ENCODE measurements at places on chromosomes 3 and 15.

DNA sequence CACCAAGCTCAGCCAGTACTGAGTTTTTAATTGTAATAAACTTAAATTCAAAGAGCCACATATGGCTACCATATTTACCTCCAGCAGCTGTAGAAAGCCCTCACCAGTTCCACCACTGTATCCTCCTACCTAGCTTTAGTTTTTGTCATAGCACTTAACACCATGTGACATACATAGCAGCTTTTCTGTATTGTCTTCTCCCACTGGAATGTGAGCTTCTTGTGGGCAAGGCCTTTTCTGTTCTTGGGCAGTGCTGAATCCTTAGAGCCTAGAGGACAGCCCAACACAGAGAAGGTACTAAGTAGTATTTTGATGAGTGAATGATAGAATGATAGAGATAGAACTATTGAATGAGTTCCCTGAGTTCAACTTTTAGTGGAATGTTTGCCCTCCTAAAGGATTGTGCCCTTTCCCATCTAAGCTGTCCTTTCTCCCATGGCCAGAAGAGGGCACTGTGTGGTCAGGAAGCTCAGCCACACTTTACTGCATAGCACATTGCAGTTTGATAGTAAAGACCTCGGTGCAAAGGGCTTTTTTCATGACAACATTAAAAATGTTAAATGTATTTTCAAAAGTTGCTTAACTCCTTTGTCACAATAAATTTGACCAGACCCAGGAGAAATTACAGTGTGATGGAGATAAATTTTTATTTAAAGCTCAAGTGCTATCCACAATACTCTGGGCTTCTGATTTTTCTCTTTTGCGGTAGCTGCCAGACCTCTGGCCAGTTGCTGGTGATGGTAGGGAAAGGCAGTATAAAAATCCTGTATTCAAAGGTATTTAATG, 115.8 kb downstream of the GHSR start:
- peak; percentile 67 for DNase-seq

DNA sequence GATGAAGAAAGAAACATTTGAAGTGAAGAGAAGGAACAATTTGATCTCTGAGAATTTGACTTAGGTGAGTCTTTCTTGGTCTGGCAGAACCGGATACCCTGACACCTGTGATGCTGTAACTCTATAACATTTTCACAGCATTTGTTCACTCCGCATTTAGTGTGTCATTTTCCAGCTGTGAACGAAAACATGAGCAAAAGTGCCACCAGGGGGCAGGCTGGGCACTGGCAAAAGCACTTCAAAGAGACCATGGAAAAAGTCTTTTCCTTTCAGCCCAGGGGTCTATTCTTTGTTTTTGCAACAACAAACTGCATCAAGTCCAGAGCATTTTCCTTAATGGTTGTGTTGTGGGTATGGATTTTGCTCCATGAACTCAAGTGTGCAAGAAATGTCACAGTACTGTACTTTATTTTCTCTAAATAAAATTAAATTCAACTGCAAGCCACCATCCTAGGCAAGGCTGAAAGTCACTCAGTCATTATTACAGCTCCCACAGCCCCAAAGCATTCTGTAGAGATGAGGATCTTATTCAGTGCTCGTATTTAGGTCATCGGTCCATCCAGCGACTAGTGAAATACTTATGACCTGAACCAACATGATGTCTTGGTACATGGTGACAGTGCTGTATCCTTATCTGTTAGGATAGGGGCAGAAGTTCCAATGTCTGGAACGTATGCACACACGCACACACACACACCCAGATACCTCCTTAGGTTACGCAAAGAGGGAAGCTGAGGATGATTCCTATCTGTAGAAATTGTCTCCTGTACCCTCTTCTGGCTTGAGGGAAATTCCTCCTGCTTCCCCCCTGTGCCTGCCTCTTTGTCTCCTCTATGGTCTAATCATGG, 125.5 kb downstream of the GADL1 start:
- peak; percentile 23 for DNase-seq

DNA sequence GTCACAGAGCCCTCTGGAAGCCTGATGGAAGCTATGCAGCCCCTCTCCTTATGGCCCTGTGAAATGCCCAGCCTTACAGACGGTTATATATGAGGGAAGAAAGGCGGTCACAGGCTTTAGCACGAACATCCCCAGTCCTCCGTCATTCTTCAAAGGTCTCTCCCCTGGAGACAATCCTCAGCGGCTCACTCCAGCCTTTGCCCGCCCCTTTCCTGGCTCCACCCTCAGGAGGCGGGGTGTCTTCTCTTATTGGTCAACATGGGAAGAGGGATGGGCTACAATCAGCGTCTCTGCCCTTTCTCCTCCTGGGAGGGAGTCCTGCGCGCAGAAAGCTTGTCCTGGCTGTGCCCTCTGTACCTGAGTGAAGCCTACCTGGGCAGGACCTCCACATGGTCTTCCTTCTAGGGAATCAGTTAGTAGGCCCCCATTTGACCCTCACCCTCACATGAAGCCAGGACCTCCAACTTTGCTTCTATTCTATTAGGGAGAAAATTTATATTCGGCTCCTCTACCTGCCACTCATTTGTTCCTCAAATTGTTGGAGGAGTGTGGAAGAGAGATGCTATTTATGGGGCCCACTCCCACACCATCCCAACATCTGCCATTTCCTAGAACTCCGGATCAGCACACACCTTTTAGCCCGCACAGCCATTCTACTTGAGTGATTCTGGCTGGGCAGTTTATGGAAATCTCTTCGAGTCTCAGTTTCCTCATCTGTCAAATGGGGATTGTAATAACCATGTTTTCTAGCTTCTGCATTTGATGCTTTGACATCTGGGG, 112.9 kb upstream of the SLC6A11 start:
- peak; percentile 59 for DNase-seq

- peak; percentile 86 for DNase-seq
Observed at GRCh38 chr3:184711493-184712247, at the start of gene MAGEF1. TSS of gene MAGEF1 (minus strand) at chr3:184712064. CDS start at chr3:184711821, 243 bp downstream.

GRCh38 chr3:171377859-171378258, 82.3 kb downstream of the TNIK start:
- DNase-seq: no peak

- DNase-seq: no peak
Observed at GRCh38 chr3:159964166-159964973, 24.3 kb upstream of the IL12A start.

DNA sequence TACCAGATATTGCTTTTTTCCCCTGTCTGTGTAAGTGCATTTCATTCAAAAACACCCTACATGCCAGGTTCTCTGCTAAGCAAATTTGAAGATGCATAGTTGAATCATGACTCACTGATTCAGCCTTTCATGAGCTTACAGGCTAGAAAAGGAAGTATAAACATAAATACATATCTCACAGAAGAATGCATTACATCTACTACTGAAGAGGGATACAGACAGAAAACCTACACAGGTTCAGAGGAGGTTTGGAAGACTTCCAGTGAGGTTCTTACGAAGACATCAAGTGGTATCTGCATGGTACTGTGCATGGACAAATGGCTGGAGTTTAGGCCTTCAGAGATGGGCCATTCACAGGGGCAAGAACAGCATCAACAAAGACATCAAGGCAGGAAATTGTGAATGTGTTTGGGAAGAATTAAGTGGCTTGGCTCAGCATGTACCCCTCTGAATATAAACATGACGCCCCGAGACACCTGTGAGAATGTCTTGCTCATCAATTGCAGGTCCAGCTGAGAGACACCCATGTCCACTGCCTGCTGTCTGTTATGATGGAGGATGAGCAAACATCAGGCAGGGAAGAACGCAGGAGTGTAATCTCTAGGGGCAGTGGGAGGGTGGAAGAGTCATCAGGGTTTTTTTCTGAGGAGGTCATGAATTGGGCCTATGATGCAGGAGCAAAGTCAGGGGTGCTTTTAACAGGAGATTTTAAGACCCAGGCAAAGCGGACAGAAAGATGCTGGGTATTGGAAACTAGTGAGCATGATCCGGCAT, 105.1 kb upstream of the GALNT15 start:
- no peak for DNase-seq

DNA sequence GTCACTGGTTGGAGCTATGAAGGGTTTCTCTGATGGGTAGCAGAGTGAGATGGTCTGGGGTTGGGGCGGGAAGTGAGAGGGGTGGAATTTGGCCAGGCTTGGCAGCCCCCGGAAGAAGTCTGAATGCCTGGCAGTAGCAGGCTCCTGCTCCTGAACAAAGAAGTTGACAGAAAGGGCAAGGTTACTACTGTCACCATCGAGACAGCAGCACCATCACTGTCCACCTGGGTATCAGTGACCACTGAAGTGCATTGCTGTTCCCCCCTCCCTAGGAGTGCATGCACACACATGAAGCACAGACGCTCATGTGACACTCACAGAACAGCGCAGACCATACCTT, 42.9 kb downstream of the COLQ start:
- DNase-seq: no peak

- no peak for DNase-seq
Observed at GRCh38 chr3:195048059-195048905, 222.7 kb downstream of the XXYLT1 start.

DNA sequence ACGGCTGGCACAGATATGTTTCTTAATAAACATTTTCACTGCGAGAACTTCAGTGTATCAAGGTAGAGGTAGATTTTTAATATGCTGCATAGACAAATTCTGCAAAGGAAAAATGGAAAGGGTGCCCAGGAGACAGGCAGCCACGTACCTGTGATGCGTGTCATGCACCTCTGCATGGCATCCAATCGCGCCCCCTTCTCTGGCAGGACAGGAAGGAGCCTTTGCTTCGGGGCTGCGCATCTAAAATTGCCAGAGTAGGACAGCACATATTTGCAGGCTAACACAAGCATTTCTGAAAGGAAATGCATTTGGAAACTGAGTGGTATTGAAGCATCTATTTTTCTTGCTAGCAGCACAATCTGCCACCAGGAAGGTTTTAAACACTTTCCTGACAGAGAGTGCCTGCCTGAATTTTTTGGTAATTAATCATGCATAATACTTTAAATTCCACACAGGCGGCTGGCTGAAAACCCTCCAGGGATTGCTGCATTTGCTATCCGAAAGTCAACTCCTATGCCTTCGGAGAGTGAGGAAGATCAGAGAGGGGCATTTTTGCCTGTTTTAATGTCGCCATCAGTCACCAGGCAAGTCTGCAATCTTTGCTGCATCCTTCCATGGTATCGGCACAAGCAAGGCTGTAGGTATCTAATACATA, 165.1 kb upstream of the ATP10A start:
- no peak for DNase-seq

GRCh38 chr3:12483872-12484197, 445 bp upstream of the TSEN2 start:
- DNase-seq: no peak

GRCh38 chr15:25185156-25185710, 230.4 kb downstream of the SNRPN start:
- no peak for DNase-seq

DNA sequence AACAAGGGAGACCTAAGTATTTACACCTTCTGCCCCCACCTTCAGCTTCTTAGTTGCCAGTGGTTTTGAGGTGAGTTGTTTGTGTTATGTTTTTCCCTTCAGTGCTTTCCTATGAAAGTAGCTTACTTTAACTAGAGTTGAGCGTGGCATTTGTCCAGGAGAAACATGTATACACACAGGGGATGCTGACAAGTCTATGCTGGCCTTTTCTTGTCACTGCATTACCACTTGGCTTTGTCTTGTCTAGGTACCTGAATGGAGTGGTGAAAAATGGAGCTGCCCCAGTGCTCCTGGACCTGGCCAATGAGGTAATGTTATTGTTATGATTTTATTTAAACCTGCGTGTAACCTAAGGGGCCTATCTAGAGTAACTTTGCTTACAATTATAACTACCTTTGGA, 74.4 kb downstream of the CDIN1 start:
- no peak for DNase-seq

DNA sequence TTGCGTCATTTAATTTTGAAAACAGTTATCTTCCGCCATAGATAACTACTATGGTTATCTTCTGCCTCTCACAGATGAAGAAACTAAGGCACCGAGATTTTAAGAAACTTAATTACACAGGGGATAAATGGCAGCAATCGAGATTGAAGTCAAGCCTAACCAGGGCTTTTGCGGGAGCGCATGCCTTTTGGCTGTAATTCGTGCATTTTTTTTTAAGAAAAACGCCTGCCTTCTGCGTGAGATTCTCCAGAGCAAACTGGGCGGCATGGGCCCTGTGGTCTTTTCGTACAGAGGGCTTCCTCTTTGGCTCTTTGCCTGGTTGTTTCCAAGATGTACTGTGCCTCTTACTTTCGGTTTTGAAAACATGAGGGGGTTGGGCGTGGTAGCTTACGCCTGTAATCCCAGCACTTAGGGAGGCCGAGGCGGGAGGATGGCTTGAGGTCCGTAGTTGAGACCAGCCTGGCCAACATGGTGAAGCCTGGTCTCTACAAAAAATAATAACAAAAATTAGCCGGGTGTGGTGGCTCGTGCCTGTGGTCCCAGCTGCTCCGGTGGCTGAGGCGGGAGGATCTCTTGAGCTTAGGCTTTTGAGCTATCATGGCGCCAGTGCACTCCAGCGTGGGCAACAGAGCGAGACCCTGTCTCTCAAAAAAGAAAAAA, 1.2 kb downstream of the B2M start:
- no peak for DNase-seq

- peak; percentile 11 for DNase-seq
Observed at GRCh38 chr15:92118162-92118935, 264.8 kb downstream of the SLCO3A1 start.

- no peak for DNase-seq
Observed at GRCh38 chr3:22476976-22477375, 726.0 kb upstream of the ZNF385D start.

DNA sequence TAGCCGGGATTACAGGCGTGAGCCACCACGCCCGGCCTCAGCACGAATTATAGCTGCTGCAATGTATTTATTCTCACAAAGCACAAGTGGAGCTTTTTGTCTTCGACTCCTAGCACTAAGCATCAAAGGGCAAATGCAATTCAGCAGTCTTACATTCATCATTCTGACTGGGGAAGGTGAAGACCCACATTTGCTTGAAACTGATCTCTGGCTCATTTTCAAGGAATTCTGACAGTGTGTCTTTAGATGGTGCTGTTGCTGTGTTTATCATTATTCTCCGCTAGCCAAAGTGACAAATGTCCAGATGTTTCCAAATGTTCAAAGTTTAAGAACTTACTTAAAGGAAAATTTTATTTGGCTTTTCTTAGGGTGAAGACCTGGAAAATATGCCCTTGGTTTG, 55.9 kb downstream of the SGO1 start:
- peak; percentile 19 for DNase-seq

DNA sequence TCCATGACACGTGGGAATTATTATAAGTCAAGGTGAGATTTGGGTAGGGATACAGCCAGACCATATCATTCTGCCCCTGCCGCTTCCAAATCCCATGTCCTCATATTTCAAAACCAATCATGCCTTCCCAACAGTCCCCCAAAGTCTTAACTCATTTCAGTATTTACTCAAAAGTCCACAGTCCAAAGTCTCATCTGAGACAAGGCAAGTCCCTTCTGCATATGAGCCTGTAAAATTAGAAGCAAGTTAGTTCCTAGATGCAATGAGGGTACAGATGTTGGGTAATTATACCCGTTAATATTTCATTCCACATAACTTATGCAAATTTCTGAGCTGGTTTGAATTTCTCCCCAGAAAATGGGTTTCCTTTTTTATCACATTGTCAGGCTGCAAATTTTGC, 47.7 kb downstream of the RNF111 start:
- no peak for DNase-seq

GRCh38 chr15:25787855-25788520, 75.1 kb downstream of the ATP10A start:
- peak; percentile 17 for DNase-seq

- DNase-seq: no peak
Observed at GRCh38 chr3:14885307-14885706, 62.1 kb upstream of the NR2C2 start.
